Stimulated activated CD8-positive, alpha-beta memory T cell treated with anti-CD3 and anti-CD28 coated beads, Interleukin-2, amount 100 ng/mL, for 1 hour (primary cell): ENCODE measurements at places on chromosomes 7 and 10.

GRCh38 chr7:10815546-10815945, 158.1 kb upstream of the PHF14 start:
- DNase-seq, result no peak

GRCh38 chr7:31910191-31910590, 160.0 kb downstream of the PDE1C start:
- no peak for DNase-seq

DNA sequence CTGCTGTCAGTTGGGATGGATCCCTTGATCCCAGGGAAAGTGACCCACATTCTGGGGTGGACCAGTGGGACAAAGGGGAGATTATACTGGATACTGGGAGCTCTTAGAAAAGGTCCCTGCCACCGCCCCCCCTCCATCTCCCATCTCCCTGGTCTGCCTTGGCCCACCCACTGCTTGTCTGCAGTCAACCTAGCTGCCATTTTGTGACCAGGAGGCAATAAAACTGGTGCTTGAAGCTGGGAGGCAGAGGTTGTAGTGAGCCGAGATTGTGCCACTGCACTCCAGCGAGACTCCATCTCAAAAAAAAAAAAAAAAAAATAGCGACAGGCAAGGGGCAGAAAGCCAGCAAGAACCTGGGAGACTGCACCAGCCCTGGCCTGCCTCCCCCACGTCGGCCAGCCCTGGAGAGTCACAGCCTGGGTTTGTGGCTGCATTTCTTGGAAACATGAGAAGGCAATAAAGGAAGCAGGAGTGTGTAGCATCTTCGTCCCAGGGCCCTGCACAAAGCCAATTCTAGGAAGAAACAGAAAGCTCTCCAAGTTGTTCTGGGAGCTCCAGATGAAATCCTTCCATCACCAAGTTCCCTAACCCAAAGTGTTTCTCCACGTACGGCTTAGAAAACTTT, 4.7 kb upstream of the ARPC1B start:
- DNase-seq, result no peak

DNA sequence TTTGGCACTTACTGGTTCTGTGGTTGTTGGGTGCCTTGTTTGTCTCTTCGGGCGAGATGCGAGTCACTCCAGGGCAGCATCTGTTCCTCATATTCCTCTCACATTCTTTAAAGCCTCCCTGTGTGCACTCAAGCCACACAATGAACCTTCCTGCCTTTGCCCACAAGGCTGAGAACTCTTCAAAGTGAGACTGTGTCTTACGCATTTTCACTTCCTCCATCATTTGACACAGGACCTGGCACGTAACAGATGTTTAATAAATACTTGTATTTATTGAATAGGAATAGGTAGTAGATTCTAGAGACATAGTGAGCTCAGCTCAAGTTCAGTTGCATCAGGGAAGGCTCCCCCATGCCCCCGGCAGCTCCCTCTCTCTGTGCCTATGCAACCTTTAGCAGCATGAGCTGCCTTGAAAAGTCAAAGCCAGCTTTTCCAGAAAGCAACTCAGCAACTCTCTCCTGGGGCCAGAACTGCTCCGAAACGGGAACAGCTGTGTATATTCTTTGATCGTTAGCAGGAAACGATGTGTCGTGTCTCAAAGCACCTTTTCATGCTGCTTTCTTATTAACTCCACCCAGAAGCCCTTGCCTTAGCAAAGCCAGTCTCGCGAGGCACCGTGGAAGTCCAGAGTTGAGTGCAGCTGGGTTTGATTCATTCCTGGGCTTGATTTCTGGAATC, 97.5 kb downstream of the PFKFB3 start:
- no peak for DNase-seq

- DNase-seq, result no peak
Measured at GRCh38 chr10:94397549-94398370, 4.6 kb upstream of the TBC1D12 start.

DNA sequence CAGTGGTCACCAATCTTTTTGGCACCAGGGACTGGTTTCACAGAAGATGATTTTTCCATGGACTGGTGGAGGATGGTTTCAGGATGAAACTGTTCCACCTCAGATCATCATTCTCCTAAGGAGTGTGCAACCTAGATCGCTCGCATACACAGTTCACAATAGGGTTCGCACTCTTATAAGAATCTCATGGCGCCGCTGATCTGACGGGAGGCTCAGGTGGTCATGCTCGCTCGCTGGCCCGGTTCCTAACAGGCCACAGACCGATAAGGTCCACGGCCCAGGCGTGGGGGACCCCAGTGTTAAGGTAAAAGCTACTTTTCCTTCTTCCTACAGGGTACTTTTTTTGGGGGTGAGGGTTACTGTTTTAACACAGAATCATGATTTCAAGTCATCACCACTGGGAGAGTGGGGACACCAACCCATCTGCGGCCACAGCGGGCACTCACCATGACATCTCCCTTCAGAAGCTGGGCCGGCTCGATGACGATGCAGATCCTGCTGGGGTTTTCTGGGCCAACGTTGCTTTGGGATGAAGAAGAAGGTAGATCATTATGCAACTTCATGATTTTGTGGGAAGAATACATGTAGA, 170.5 kb downstream of the TNS3 start:
- no peak for DNase-seq

DNA sequence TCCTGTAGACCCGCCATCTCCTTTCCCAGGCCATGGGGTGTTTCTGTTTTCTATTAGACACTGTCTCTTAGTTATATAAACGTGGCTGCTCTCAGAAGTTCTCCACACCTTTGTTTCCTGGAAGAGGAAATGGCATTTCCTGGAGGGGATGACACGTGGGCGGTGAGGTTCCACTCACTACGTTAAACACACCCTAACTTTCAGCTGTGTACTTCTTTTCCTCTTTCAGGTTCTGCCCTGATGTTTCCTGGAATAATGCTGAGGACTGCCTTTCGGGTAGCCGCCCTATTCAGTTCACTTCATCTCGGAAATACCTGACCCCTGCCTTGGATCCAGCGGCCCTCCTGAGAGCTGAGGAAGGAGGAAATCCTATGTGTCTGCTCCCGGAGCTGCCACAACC, 3.4 kb upstream of the PRKCQ start:
- DNase-seq, result peak; percentile 59

DNA sequence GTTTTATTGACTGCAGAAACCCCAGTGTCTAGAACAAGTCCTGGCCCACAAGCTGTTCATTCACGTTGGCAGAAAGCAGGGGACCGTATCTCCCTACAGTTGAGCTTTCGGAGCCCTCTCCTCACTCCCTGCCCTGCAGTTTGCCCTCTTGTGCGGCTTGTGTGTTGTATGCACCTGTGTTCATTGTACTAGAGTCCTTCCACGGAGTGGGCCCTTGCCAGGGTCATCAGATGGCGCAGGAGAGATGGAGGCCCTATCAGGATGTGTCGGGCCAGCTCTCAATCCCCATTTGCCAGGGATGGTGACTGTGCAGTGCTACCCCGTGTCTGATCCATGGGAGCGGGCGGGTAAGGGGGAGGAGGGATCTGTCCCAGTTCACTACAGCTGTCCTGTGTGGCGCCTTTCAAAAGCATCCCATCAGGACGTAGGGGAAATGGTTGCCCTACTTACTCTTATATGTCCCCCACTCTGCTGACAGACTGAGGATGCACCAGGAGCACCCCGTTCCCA, 77.4 kb upstream of the PRR15 start:
- DNase-seq, result no peak

- DNase-seq, result no peak
Measured at GRCh38 chr10:131963811-131964210, 17.9 kb downstream of the BNIP3 start.

- DNase-seq, result peak; percentile 13
Measured at GRCh38 chr7:130733931-130734814, at the start of gene KLF14. Gene KLF14 (minus strand): TSS chr7:130734207. CDS start chr7:130734033, 174 bp downstream.

DNA sequence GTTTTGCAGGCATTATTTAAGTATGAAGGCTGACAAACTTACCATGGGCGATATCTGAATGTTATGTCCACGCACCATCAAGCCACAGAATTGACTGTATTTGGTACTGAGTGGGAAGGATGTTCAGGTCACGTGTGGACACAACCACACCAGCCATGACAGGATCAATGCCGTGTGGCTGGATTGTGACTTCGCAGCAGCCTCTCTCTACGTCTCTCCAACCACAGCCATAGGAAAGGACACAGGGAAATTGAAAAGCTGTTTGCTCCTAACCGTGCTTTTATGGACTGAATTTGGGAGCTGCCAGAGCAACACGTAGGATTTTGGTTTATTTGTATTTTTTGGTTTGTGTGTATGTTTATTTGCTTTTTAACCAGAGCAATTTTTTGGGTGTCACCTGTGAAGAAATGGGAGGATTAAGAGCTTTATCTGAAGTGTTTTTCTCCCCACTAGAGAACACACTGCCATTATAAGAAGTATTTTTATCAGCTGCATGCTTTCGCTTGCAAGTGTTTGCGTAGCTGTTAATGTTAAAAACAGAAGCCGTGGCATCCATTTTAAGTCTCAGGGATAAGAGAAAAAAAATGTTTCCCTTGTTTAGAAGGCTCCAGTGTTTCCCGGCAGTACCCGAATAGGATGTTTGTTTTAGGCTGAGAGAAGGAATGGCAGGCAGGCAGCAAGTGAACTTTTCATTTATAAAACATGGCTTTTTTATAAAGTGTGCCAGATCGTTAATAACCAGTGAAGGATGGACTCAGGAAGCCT, 401.1 kb upstream of the NFE2L3 start:
- no peak for DNase-seq

DNA sequence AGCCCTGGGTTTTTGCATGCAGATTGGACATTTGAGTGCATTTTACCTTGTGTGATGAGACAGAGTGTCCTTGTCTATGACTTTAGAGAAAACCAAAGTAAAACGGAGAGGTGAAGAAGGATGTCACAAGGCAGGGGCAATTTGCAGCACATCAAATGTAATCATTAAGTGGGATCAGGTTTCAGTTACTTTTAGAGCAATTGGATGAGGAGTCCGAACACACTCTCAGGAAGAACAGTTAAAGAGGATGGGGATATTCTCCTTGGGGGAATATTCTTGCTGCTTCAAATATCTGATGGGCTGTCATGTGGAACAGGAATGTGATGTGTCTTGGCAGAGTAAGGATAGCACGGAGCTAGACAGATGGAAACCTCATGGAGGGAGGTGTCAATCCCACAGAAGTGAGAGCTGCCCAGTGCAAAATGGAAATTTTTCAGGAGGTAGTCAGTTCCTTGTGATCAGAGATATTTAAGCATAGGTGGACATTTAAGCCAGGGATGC, 757 bp downstream of the RAB19 start:
- DNase-seq, result no peak

DNA sequence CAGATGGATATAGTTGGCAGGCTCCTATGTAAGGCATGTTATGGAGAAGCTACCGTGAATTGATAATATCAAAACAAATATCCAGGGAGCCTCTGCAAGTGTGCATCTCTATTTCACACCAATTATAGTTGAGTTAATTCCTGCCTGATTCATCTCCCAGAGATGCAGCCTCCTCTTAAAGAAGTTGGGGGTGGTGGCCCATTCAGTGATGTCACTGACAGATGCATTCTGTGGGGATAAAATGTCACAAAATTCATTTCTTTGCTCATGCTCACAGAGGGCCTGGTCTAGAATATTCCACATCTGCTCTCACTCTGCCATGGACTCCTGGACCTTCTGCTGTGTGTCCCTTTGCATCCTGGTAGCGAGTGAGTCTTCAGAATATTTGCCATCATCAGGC, 189.1 kb upstream of the PRSS1 start:
- no peak for DNase-seq

- no peak for DNase-seq
Measured at GRCh38 chr7:28761505-28761904, 196.6 kb downstream of the TRIL start.

DNA sequence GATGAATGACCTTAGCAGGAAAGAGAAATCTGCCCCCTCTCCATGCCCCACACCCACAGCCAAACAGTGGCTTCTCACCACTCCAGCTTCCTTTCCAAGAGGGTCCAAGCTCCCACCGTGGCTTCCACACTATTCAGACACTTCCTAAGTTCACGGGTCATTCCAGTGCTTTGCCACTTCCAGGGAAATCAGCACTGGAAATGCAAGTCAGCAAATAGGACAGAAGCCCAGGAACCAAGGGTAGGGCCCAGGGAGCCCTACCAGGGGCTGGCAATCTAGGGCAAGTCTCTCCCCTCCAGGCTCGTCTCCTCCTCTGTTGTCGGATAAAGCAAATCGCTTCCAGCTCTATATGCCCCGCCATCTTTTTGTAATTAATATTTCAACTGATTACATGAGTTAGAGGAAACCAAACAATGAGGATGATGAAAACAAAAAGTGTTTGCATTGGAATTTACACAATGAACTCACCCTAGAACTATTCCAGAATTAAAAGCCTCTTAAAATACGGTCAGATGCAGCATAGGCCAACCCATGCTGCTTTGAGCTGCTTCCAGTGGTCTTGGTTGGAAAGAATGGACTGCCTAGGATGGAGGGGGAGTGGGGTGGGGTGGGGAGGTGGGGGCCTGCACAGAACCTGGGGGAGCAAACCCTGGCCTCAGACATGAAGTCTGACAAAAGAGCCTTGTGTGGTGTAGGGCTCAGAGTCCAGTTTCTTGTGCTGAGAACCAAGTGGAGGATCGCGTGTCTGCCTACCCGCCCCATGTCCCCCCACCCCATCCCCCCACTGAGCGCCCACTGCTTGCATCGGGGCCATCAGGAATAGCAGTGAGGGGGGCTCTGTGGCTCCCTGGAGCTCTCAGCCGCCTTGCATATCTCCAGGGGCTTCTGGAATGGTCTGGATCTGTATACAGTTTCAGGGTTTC, 74.6 kb upstream of the CPXM2 start:
- DNase-seq, result no peak

DNA sequence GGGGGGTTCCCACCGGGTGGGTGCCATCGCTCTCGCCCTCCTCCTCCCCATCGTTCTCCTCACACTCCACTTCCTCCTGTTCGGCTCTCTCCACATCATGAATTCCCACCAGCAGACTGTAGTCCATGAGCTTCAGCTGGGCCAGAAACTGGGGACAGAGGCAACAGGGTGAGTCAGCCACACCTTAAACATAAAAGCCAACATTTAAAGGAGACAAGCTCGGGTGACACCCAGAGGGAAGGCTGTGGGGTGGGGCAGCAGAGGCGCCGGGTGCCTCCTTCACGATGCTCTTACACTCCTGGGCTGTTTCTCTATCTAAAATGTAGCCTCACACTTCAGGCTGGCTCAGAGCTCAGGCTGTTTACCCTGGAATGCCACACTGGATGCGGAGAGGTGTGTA, 172.5 kb downstream of the PIP4K2A start:
- DNase-seq, result no peak

DNA sequence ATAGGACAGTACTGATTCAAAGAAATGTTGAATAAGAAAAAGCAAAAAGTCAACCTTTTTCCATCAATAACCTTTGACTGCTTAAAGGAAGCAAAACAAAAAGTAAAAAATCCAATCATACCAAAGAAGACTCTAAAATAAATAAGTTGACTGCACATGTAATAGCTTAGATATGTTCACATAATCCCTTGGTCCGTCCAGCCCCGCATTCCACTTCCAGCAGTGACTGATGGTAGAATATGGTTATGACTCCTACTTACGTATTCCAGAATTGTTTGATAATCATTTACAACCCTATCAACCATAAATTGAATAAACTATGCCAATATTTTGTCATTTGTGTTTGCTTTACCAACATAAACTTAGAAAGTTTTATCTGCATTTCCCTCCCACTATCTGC, 77.9 kb downstream of the CTNNA3 start:
- DNase-seq, result no peak
